Lower leg skin (tissue), 4 donors: ENCODE measurements at places on chromosomes 7 and 10. TPM values are rescaled to one million over a fixed set of nuclear protein-coding genes. Genes with fewer than 3 reads are reported as not detected.

DNA sequence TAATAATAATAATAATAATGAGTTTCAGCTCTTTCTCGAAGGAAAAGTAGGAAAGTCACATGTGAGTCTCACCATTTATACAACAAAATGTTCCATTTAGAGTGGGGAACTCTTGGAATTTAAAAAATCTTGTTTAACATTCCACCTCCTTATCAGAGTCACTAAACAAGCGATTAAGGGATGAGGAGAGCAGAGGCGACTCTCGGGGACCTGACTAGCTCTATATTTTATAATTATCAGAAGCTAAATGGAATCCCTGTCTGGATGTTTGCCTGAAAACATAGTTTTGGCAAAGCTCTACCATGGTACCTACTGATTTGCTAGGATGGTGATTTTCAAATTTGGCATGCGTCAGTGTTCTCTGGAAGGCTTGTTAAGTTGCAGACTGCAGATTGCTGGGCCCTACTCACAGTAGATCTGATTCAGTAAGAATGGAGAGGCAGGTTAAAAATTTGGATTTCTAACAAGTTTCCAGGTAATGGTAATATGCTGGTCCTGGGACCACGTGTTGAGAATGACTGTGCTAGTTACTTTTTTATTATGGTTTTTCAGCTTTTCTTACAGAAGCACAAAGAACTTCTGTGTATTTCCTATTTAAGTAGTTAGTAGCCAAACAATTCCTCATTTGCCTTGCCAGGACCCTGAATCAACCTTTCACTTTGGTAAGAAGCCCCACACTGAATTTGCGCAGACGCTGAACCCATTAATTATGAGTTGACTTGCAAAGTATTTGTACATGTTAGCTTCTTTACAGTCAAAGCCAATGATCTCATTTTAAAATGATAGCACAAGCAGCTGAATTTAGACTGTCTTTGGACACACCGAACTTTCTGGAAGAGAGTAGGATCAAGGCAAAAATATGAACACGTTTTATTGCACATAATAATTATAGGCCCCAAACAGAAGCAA is 39.5 kb downstream of the CPED1 start:
- DNase-seq, result no peak

DNA sequence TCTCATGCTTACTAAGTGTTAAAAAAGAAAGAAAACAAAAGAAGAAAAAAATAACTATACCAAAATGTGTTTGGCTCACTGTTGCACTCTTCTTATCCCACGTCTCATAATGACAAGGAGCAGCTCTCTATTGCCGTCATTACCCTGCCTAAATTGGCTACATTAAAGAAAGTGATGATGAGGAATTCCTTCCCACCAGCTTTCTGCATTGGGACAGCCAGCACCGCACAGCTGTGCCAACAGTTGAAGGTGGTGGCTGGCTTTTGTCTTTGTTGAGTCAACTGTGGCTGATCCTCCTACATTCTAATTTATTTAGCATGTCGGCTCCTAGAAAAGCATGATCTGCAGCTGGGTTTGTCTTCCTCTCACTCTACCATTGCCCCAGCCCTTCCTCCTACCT is 751.8 kb downstream of the KCNMA1 start:
- DNase-seq, result no peak

GRCh38 chr7:81626008-81626407 is 143.8 kb downstream of the HGF start:
- no peak for DNase-seq

GRCh38 chr7:134865001-134865845 is 85.8 kb downstream of the CALD1 start:
- no peak for DNase-seq

BAMBI gene
- 14.4 TPM for total RNA-seq

SYCE1 gene
- total RNA-seq, result 3.5 TPM

NKX1-2 gene
- 0.78 TPM for total RNA-seq
